Stimulated activated CD8-positive, alpha-beta memory T cell treated with anti-CD3 and anti-CD28 coated beads, Interleukin-12 subunit alpha, Interleukin-12 subunit beta, amount 100 ng/mL, for 4 hours (primary cell): ENCODE measurements at places on chromosomes 4 and X.
A peak's percentile ranks its signal among the peaks of the same experiment; 100 is the strongest.

- no peak for DNase-seq
These were observed 34.2 kb downstream of the RAI2 start for GRCh38 chrX:17826609-17827496.

DNA sequence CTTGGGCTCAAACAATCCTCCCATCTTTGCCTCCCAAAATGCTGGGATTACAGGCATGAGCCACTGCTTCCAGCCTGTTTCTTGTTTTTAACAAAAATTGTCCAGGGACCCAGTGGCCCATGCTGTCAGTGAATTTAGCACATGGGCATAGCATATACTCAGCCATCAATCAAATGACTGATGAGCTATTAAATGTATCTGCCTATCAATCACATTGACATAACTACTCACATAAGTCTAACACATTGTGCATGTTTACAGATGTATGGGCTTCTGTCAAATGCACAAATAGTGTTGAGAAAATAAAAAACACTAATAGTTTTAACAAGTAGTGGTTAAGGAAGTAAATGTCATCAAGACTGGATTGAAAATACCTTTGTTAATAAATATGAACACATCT, 249.4 kb downstream of the COX18 start:
- DNase-seq: no peak

DNA sequence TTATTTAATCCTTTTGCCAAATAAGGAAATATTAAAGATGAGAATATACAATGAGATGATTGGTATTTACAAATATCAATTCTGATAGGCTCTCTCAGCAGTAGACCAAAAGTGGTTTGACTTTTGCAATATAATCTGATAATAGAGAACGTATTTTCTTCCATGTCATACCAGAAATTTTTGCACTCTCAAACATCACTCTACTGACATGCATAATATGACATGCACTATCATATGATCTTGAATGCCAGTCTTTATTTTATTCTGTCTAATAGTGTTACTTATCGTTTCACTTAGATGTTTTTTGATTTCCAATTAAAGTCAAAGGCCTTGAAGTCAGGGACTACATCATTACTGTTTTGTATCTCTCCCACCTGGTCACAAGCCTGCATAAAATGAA, 259.2 kb downstream of the PCDH7 start:
- no peak for DNase-seq

- no peak for DNase-seq
These were observed 162.5 kb downstream of the AFAP1 start for GRCh38 chr4:7777017-7777710.

DNA sequence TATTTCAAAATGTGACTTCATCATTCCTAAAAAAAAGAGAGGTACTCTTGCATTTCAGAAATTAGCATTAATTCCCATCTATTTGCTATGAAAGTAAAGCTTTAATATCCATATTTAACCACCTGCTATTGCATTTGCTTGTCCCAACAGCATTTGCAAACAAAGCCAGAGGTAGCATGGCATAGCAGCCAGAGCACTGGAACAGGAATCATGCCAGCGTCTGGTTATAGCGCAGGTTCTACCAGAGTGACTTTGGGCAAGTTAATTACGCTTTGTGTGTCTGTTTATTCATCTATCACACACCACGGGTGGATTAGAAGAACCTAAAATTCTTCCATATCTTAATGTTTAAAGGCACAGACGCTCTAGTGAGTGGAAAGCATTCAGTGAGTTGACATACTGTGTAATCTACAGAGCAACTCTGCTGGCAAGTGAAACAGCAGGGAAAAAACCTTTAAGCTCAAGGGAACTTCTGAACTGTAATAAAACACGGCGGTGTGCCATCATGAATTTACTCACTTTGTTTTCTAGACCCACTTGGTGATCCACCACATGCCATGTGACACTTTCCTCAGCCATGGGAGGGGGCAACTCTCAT, 76.6 kb upstream of the QRFPR start:
- no peak for DNase-seq

- DNase-seq: no peak
These were observed 14.8 kb upstream of the PABPC4L start for GRCh38 chr4:134216411-134216810.

- no peak for DNase-seq
These were observed 11.0 kb upstream of the DUSP9 start for GRCh38 chrX:153635788-153636668.

GRCh38 chrX:23919706-23920320, 12.0 kb downstream of the CXorf58 start:
- DNase-seq: no peak

DNA sequence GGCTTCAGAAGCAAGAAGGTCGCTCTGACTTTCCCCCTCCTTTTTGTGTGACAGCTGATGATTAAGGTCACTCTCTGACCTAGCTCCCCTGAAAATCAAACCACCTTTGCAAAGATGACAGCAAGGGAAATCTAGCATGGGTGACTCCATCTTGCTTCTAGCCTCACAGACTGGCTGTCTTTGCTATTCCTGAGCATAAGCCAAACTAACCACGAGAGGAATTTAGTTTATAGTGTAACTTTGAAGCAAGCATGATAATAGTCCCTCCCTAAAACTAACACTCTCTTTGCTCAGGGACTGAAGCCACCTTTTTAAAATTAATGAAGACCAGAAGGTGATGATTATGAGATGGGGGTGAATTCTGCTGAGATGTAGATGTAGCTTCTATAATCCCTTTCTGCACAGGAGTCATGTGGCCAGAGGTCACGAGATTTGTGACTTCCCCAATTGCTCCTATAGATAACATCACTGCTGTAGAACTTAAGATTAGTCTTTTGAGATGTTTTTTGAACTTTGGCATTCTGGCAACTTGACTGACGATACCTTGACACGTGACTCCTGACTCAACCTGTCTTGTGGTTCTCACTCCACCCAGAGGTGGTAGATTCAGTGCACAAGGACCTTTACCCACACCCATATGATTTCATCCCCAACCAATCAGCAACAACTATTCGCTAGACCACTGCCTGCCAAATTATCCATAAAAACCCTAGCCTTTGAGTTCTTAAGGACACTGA, 14.9 kb upstream of the PDE5A start:
- no peak for DNase-seq

DNA sequence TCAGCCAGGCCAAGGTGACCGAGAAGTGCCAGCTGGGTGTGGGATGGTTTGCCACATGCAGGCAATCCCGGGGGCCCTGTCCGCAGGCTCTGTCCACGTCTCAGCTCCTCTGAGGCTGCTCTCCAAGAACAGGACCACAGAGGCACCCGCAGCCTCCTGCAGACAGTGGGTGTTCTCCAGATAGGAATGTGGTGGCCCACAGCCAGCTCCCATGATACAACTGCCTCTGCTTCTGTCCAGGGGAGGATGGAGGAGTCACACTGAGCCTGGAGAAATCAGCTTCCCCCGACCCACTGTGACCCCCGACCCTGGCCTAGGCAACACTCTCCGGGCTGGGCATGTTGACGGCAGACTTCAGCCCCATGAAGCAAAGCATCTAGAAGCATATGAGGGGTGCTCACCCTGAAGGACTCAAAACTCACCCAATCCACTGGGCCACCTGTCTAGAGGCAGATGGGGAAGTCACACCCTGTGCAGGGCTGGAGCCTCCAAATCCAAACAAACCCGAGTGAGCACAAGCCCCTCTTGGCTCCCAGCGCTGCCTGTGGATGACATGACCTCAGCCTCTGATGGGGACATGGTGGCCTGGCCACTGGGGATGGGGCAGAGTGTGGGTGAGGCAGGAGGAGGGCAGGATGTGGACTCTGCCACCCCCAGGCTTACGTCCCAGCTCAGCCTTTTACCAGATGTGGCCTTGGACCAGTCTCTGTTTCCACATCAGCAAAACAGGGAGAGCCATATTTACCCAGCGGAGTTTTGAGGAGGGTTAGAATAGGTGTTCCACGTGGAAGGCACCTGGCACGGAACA, 102.3 kb downstream of the PSAPL1 start:
- DNase-seq: no peak

GRCh38 chr4:85210353-85210752, 243.9 kb upstream of the WDFY3 start:
- no peak for DNase-seq

DNA sequence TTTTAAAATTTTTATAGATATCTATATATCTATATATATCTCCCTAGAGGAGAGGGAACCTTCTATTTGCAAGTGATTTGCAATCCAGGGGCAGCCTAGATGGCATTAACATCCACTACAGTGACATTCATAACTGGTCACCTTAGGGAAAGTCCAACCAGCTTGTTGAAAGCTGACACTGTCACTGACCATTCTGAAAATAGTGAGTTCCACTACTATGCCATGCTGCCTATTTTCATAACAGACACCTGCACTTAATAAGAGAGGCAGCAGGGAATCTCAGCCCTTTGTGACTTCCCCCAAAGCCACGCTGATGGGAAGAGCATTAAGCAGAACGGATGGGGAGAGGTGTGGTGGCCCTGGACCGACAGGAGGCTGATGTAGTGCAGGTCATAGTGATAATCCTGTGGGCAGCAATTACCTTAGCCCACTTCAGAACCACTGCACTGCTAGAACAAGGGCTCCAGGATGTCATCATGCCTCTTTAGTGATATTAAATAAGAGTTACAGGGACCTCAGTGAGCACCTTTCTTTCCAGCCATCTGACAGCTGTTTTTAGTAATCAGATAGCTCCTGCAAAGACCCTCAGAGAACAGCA, 51.3 kb downstream of the GPRIN3 start:
- DNase-seq: no peak

DNA sequence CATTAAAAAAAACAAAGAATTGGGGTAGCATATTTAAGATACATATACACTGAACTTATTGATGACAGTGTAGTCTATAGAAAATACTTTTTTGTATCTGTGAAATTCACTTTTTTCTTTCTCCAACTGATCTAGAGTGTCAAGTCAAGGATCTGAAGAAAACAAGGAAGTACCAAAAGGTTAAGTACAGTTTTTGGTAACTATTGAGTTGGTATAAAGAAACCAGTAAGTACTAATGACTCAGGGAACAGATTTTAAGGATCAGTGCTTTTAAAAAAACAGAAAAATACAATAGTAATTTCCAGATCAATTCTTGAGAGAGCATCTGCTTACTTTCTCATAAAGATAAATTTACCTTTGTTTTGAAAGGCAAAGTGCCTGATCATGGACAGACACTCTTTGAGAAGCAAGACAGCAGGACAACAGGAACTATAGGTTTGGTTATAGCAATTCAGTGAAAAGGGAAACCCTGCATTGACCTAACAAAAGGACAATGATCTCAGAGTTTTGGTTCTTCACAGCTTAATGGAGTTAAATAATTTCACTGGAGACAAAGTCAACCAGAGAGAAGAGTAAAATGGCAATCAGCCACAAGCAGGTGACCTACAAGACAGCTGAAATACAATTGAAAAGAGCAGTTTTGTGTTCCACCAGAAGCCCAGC, 23.4 kb downstream of the TRMT10A start:
- no peak for DNase-seq

- no peak for DNase-seq
These were observed 82.8 kb downstream of the PPP3CA start for GRCh38 chr4:101264512-101264911.

GRCh38 chr4:141459020-141459419, 177.4 kb upstream of the IL15 start:
- DNase-seq: no peak

- DNase-seq: no peak
These were observed 11.7 kb downstream of the KIAA0232 start for GRCh38 chr4:6794189-6794588.

- DNase-seq: no peak
These were observed 461.7 kb downstream of the PCDH18 start for GRCh38 chr4:137070614-137071013.

- DNase-seq: peak; percentile 15
These were observed 70.6 kb downstream of the ARFIP1 start for GRCh38 chr4:152850377-152850776.

- DNase-seq: no peak
These were observed 247.4 kb upstream of the GIMD1 start for GRCh38 chr4:106615961-106616360.
